DMS53 (cell line): ENCODE measurements at places on chromosomes 2 and 18.

GRCh38 chr18:10563886-10564285 lies 38.1 kb downstream of the NAPG start:
- no peak for DNase-seq

- DNase-seq = no peak
Observed at GRCh38 chr18:59323931-59324622, 5.6 kb upstream of the CPLX4 start.

- DNase-seq = no peak
Observed at GRCh38 chr2:68932402-68932801, 20.3 kb downstream of the GKN2 start.

DNA sequence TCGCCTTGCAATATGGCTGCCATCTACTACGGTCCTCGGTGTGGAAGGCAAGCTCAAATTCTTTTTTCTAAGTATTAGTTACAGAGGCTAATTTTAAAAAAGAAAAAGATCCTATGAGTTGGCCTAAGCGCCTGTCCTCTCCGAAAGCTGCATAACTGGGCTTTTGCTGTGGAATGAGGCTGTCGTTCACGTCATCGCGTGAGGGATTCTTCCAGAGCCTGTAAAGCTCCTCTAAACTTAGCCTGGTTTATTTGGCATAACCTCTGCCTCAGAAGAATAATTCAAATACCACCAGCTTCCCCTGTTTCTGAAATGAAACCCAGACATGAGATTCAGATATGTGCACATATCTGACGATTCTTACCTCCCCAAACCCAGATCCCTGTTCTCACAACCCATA lies 187.4 kb downstream of the DNER start:
- DNase-seq = no peak

DNA sequence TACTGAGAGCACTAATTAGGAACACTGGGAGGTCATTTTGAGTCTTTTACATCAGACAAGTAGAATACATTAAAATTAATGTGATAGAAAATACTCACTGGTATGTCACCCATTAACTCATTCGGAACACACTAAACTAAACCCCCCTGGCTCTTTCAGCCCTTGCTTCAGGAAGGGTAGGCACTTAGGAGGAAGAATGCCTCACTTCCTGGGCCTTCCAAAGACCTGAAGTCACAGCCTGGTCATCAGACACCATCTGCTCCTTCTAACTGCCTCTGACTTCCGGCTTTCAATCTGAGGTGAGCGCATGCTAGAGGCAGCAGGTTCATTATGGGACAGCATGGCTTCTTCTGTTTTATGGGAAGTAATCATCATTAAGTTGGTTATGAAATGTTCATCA lies 451.4 kb downstream of the PID1 start:
- no peak for DNase-seq

- no peak for DNase-seq
Observed at GRCh38 chr18:27382567-27383216, 197.6 kb upstream of the CHST9 start.

DNA sequence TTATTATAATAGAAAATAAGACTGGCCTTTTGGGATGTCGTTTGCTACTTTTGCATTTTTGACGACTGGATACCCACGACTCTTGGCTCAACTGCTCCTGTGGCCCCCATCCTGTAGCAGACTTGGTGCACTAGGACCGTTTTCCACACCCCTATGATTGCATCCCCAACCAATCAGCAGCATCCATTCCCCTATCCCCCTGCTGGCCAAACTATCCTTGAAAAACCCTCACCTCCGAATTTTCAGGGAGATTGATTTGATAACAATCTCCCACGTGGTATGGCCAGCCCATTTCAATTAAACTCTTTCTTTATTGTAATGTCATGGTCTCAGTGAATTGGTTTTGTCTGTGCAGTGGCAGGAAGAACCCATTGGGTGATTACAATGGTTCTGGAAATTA lies 37.9 kb upstream of the TTR start:
- DNase-seq = no peak

DNA sequence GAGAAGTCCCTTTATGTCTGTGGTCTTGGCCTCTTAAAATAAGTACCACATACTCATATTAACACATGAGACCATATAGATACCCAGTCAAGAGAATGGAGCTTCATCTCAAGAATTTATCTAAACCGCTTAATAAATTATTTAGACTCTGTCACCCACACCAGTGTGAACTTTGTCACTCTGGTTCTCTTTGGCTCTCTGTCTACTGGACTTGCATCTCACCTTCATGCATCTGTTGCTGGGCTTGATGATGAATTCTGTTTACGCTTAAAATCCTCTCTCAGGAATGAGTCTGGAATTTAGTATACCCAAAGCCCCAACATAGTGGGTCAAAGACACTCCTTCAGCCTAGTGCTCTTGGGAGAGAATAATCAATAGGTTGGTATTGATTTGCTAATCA lies 73.9 kb downstream of the SETBP1 start:
- no peak for DNase-seq
